Colonic mucosa (tissue), 4 donors: ENCODE measurements at places on chromosomes 13 and 19. TPM values are rescaled to one million over a fixed set of nuclear protein-coding genes. Genes with fewer than 3 reads are reported as not detected.

GRCh38 chr13:36888645-36889044 is 31.4 kb downstream of the SMAD9 start:
- DNase-seq, result no peak

The CASP14 gene
- total RNA-seq, result not detected

DNA sequence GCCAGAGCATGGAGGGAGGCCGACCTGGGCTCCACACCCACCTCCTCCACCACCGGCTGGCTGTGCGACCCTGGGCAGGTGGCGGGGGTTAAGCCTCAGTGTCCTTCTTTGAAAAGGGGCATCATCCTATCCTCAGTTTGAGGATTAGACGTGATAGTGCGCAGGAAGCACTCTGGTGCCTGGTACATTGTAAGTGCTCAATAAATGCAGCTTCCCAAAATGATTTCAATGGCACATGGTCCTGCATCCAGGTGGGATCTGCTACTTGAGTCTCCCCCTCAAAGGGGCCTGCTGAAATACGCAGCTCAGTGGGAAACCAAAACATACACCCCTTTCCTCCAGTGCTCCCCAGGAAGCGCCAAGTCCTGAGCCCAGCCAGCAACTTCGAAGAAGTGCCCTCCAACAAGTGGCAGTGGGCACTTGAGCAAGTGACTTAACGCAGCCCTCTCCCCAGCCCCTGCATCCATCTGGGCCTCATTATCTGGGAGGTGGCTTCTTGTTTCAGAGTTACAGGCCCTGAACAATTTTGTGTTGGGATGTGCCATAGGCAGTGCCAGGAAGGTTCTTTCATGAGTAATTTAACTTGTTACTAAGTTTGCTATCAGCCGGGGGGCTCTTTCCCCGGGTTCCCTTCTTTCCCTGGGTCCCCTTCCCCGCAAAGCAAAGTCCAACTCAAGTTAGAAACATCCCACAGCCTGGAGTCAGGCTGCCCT is 17.9 kb downstream of the ACTN4 start:
- DNase-seq, result no peak

DNA sequence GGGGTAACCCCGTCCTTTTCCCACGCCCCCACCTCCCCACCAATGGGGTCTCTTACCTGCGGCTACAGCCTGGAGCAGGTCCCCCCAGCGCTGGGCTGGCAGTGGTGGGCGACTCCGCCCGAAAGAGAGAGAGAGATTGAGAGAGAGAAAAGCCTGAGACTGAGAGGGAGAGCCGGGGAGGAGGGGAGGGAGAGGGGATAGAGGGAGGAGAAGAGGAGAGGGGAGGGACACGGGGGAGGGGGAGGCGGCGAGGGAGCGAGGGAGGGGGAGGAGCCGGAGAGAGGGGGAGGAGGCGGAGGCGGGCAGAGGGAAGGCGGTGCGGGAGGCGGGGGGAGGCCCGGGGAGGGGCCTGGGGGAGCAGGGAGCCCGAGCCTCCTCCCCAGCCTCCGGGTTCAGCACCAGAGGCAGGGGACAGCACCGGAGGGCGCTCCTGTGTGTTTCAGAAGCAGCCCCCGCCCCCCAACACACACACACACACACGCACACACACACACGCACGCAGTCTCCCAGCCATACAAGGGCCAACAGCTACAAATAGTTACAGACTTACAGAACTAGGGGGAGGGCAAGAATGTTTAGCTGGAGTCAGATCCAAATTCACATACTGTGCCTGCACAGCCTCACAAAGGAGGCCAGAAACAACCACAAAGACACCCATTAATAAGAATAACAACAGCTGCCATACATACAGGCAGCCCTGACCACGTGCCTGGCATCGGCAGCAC is at the start of gene SLC8A2:
SLC8A2 (minus strand) TSS at position 161 of the 725 bp plus-strand sequence. CDS start 5,490 bp downstream, outside the sequence.
- DNase-seq, result peak; percentile 41

GRCh38 chr13:111043575-111043982 is 71.5 kb upstream of the ARHGEF7 start:
- no peak for DNase-seq

The IRGC gene
- not detected for total RNA-seq

- DNase-seq, result peak; percentile 62
Measured at GRCh38 chr19:36771261-36772231, 1.1 kb downstream of the ZNF850 start.

GRCh38 chr19:42235181-42235580 is 7.2 kb downstream of the GSK3A start:
- no peak for DNase-seq

The ZIC2 gene
- 0.82 TPM for total RNA-seq

GRCh38 chr19:1675633-1676350 is 23.4 kb upstream of the TCF3 start:
- DNase-seq, result no peak

The ZFP14 gene
- 5.0 TPM for total RNA-seq

- peak; percentile 56 for DNase-seq
Measured at GRCh38 chr19:8484331-8484894, 18.0 kb downstream of the PRAM1 start.

- peak; percentile 63 for DNase-seq
Measured at GRCh38 chr19:3576696-3577443, 4.1 kb downstream of the HMG20B start.

GRCh38 chr13:101757446-101758039 is 305.1 kb downstream of the ITGBL1 start:
- no peak for DNase-seq

GRCh38 chr13:90783273-90783672 is 564.2 kb upstream of the MIR17HG start:
- no peak for DNase-seq

- DNase-seq, result no peak
Measured at GRCh38 chr19:5091018-5091683, 122.2 kb downstream of the KDM4B start.

DNA sequence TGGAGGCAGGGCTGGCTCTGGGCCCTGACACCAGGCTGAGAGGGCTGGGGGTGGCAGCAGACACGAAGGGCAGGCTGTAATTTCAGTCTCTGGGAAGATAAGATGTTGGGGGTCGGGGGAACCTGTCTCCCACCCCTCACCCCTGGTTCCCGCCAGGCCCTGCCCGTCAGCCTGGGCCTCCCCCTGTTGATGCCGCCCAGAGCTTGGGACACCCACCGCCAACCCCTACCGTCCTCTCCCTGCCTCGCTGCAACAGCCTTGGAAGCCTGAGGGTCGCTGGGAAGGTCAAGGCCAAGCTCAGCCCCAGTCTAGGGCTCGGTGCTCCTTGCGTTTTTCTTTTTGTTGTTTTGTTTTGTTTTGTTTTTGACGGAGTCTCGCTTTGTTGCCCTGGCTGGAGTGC is 14.5 kb downstream of the PALM start:
- DNase-seq, result no peak

The CERS1 gene
- 0.15 TPM for total RNA-seq

GRCh38 chr19:39516270-39516669 is 1.3 kb downstream of the SELENOV start:
- no peak for DNase-seq

DNA sequence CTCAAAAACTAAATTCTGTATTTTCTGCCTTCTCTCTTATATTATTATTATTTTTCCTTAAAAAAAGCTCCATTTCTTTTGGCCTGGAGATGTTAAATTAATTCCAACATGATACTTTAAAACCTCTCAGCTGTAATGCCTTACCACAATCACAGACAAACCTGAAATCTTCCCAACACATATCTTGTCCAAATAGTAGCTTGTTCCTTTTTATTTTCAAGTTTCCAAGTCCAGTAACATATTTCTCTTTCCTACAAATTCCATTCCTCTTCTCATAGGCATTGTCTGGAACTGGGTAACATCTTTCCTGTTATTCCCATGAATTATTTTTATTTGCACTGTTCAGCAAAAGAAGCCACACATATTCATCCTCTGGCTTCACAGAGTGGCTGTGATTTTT is 137.0 kb downstream of the SLITRK6 start:
- DNase-seq, result no peak

DNA sequence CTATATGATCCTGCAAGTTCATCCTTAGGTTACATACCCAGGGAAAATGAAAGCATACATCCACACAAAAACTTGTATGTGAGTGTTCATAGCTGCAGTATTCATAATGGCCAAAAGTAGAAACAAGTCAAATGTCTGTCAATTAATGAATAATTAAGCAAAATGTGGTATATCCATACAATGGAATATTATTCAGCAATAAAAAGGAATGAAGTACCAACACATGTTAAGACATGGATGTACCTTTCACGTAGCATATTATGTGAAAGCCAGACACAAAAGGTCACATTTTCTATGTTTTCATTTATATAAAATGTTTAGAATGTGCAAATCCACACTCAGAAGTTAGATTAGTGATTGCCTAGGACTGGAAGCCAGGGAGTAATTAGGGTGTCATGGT is 75.4 kb downstream of the ZNF429 start:
- DNase-seq, result no peak

- DNase-seq, result no peak
Measured at GRCh38 chr19:51644636-51645271, 1.9 kb downstream of the SIGLEC14 start.

GRCh38 chr13:29991343-29991742 is 140.9 kb upstream of the UBL3 start:
- no peak for DNase-seq

- DNase-seq, result no peak
Measured at GRCh38 chr19:33224694-33225457, 774 bp downstream of the SLC7A10 start.

- DNase-seq, result no peak
Measured at GRCh38 chr13:66159511-66159910, 1070.6 kb downstream of the PCDH9 start.

DNA sequence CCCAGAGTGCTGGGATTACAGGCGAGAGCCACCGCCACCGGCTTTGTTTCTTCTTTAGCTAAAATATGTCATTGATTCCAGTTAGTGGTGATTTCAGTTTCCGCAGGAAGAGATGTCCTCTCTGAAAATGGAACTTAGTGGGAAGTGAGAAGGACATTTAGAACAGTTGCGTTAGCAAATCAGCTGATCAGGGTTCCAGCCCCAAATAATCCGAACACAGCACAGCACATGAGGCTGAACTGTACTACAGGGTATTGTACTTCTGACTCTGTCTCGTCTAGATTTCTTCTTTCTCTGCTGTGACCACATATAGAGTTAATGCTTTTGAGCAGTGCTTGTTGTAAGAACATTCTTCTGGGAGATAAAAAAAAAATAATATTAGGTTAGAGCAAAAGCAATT is 314.4 kb downstream of the MYO16 start:
- DNase-seq, result no peak

GRCh38 chr13:89382981-89383380 is 1711.8 kb downstream of the SLITRK5 start:
- DNase-seq, result no peak

DNA sequence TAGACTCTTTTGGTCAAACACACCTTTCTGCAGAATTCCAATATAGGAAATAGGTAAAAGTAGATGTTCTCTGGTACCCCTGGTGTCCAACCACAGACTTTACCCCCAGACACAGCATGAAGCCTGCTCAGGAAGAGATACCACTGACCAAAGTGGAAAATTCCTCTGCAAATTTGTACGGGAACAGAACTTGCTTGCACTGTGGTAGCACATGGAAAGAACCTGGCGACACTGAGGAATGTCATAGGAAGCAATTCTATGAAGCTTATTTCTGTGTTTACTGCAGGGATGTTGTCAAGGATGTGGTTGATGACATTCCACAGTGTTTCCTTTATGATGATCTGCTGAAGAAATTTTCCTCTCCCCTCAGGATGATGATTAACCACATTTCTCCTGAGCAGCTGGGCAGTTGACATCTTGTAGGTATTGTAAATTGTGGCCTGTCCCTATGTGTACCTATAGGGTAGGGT is 48.9 kb upstream of the TNFSF11 start:
- no peak for DNase-seq

DNA sequence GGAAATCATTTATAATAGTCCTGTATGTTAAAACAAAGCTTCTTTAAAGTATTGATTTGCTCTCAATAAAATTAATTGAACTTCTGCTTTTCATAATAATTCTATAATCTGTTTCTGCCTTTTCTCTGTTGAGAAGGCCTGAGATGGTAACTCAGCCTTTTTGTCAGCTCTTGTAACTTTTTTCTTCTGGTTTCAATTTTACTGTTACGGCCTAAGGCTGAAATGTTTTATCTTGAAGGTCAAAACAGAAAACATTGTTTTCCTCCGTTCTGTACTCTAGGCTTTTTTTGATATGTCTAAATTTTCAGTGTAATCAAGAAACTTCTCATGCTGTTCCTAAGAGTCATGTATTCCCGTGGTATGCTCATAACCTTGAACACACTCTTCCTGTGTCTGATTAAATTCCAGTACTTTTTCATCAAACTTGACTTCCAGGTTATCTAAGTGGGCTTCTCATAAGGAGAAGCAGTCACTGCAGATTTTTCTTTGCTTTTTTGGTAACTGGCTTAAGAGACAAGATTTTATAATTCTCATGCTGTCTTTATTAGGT is 7.6 kb upstream of the NAXD start:
- no peak for DNase-seq

- DNase-seq, result no peak
Measured at GRCh38 chr13:41827507-41828213, 133.2 kb downstream of the VWA8 start.

GRCh38 chr19:55254625-55254977 is 4.2 kb downstream of the PPP6R1 start:
- no peak for DNase-seq

GRCh38 chr19:51116736-51117286 is 7.9 kb upstream of the SIGLEC9 start:
- DNase-seq, result no peak

DNA sequence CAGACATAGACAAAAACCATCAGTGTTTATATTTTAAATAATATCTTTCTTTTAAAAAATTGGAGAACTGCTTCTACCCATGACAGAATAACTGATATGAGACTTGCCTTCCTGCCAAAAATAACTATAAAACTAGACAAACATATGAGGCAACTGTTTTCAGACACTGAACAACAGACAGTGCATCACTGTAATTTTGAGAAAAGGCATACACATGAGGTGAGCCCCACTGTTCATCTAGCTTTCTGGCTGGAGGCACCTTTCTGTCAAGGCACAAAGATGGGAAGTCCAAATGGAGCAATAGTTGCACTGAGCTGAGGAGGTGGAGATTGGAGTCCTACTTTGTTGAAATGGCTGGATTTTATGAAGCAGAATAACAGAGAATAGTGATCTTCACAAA is 71.9 kb upstream of the ZNF507 start:
- DNase-seq, result no peak

GRCh38 chr13:20709782-20710181 is 6.3 kb downstream of the IL17D start:
- DNase-seq, result no peak

The CCNE1 gene
- total RNA-seq, result 10.6 TPM

- no peak for DNase-seq
Measured at GRCh38 chr19:53519446-53519845, 18.5 kb upstream of the ZNF331 start.

DNA sequence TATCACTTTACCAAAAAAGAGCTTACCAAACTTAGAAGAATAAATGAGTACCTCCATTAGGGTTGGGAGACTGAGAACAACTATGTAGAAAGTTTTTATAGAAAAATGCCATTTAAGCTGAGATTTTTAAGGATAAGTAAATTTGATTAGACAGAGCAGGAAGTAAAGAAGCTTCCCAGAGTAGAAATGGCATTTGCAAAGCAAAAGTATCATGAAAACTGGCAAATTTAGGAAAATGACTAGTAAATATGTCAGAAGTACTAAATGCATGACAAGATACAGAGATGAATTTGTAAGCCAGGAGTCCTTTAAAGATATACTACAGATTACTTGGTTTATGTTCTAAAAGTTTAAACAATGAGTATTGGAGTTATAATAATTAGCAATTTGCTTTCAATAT is 2581.8 kb downstream of the PCDH9 start:
- no peak for DNase-seq

GRCh38 chr13:42532561-42533335 is 41.2 kb upstream of the TNFSF11 start:
- no peak for DNase-seq

The SIGLEC11 gene
- 0.45 TPM for total RNA-seq

The RFPL4A gene
- not detected for total RNA-seq
